ENCODE measurements at places on chromosomes 1 and 21.

- no peak for DNase-seq
Measured at GRCh38 chr1:219576931-219577730, 35.8 kb downstream of the ZC3H11B start.

DNA sequence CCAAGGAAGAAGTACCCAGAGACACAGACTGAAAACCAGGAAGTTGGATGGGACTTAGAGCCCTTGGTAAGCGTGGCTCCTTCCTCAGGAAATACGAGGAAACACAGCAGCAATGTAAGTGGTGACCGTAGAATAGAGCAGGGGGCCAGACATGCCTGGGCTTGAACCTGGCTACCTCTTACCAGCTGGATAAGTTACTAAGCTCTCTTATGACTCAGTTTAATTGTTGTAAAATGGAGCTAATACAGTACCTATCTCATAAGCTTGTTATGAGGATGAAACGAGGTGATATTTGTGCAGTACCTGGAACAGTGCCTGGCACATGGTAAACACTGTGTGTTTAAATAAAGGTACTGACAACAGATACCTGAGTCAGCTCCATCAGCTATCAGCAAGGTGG, 19.2 kb downstream of the EBNA1BP2 start:
- DNase-seq: no peak

- DNase-seq: peak; percentile 8
Measured at GRCh38 chr1:214441119-214441518, 110.3 kb downstream of the PTPN14 start.

- no peak for DNase-seq
Measured at GRCh38 chr1:209741193-209741592, 14.7 kb upstream of the TRAF3IP3 start.

GRCh38 chr1:12275370-12275769, 45.5 kb downstream of the VPS13D start:
- no peak for DNase-seq

All from fibroblast of gingiva (primary cell).